ENCODE measurements at places on chromosomes 3 and 15.

DNA sequence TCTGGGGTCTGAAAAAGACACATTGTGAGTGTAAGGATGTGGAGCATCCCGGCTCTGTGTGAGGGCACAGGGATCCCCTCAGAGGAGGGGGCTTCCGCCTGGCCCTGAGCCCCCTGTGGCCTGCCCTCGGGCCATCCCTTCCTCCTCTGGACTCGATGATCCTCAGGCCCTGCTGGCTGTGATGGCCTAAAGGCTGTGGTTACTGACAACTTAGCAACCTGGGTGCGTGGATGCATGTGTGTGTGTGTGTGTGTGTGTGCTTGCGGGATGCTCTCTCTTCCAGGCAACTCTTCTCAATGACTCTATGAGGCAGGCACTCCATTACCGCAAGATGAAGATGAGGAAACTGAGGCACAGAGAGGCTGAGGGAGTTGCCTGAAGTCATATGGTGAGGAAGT lies 66.0 kb downstream of the ASB7 start:
- no peak for DNase-seq

DNA sequence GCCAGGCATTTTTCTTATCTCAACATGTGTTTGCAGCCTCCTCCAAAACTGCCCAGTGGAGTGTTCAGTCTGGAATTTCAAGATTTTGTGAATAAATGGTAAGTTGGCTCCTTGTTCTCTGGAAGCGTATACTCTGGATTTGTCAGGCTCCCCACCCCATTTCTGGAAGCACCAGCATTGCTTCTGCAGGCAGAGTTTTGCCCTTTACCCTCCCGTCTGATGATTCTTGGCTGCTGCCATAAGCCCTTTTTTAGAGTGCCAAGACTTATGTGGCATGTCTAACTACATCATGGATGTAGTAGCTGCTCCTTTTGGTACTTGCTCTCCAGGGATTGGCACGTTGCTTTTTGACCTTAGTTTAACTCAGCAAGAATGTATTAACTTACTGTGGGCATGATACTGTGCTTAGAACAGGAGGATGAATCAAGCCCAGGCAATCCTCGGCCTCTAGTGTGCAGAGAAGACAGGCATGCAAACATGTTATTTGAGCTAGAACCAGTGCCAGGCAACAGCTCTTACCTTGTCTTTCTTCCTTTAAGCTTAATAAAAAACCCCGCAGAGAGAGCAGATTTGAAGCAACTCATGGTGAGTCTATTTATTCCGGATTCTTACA lies 8.3 kb downstream of the SNAPC5 start:
- DNase-seq, result no peak

DNA sequence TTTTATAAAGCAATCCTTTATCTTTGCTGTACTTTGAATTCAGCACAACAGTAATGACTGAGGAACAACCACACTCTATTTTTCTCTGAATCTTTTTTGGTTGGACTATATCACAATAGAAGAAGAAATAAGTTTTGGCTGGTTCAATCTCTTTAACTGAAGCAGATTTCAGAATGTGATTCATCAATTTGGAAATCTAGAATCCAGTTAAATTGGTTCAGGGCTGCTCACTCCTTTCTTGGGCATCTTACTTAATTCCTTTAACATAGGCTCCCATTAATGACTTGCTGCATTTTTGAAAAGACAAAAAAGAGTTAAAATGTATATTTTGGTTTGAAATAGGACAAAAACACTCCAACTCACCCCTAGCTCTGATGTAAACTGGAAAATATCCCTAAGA lies 688.3 kb upstream of the NECTIN3 start:
- DNase-seq, result no peak

DNA sequence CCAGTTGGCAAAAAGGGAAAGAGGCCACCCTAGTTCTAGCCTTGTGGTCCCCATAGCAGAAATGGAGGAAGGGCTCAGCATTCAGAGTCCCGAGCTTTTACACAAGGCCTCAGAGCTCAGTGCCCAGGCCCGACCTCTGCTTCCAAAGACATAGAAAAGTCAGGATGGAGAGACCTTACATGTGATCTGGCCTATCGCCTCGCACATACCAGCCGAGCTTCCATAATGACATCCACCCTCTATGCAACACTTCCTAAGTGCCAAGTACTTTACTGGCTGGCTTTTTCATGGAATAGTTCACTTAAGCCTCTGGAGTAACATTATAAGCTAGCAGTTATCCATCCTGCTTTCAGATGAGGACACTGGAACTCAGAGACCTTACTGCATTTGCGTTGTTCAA lies 275.9 kb downstream of the FAM43A start:
- DNase-seq, result no peak

GRCh38 chr15:98150536-98150935 lies 190.0 kb downstream of the ARRDC4 start:
- no peak for DNase-seq

GRCh38 chr3:128707928-128708494 lies 18.0 kb upstream of the RAB7A start:
- DNase-seq, result no peak

DNA sequence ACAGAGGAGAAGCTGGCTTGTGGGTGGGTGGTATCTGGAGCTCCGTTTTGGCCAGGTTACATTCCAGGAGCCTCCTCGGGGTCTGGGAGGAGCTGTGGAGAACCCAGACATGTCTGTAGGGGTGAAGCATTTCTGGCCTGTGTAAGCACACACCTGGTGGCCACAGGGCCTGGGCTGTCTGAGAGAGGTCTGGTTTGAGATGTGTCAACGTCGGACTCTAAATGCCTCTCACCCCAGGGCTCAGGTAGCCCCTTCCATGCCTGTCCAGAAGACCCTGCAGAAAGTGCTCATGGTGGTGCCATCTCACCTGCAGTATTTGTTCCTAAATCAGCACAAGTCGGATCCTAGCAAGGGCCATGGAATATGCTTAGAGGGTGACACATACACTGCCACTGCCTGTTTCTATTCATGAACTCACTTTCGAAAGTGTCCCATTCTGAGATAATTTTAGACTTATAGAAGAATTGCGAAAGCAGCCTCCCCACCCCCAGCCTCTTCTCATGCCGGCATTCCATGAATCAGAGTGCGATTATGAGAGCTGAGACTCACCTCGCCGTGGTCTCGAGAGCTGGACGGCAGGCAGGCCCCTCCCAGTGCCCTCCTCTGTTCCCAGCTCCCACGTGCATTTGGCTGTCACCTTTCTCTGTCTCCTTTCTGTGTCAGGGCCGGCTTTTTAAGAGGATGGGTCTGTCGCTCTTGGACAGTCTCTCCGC lies 63.7 kb downstream of the KLF15 start:
- DNase-seq, result no peak

- DNase-seq, result no peak
These were observed 475 bp downstream of the ERC2 start for GRCh38 chr3:56467801-56468183.

DNA sequence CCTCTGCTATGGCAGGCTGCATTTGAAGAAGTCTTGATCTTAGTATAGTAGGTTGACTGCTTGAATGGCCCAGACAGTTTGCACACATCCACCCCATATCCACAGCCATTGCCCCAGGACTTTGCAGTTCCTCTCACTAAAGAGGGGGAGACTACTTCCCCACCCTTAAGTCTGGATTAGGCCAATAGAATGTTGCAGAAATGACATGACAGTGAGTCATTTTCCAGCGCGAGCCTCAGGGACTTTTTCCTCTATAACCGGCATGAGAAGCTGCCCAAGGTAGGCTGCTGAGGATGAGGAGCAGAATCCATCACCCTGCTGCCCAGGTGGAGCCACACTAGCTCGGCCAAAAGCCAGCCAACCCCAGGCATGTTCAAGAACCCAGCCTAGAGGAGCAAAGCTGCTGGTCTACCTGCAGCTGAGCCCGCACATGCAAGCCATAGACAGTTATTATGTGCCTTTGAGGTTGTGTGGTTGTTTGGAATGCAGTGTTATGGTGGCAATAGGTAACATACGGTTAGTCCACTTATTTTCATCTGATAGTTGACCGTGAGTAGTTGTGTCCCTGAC lies 113.9 kb downstream of the TLE3 start:
- no peak for DNase-seq

DNA sequence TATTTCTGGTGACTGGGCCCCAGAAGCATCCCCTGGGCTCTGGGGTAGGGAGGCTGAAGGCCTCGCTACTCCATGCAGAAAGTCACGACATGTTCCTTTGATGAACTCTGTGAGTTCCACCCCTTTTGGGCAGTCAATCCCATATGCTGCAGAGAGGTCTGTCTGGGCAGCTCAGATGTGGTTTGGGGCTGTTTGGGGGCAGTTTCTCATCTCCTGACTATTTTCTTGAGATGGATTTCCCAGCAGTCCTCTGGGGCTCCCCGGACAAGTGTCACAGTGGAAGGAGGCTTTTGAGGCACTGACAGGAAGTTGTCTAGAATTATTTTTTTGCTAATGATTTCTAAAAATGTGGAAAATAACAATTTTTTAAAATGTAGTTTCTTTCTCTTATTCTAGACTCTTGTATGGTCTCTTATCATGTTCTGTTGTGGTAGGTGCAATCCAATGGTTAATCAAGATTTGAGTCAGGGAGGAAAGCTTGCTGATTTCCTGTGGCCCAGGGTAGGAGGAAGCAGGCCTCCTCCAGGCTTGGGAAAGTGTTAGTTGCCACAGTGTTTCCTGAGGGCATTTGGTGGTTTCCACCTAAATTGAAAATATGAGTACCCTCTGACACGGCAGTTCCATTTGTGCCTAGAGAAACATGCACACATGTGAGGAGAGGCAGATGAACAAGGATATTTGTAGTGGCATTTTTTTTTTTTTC lies 19.9 kb upstream of the TATDN2 start:
- DNase-seq, result no peak

DNA sequence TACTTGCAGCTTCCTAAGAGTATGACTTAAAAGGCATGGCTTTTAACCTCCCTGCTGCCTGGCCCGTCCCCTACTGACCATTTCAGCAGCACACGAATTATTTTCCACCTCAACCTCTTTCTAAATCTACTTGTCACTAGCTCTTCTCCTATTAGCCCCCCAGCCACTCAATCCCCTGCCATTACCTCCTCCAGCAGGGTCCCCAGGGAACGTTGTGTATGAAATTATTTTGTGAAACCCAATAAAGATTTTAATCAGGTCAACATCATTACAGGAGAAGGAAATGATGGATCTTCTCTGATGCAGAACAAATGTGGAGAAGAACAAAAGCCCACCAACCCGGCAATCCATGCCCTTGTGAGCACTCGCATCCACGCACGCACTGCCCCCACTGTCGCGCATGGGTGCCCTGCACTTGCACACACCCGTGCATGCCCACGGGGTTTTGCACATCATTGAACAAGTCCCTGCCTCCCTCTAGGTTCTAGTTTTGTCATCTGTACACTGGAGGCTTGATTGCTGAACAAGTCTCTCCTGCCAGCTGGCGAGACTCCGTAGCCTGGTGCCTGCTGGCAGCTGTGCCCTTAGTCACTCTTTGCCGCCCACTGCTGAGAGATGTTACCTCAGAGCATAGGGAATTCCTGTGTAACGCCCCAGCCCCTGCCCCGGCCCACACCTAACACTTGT lies 51.6 kb downstream of the LINGO1 start:
- no peak for DNase-seq

- no peak for DNase-seq
These were observed 156.4 kb upstream of the PFN2 start for GRCh38 chr3:150127011-150127490.

GRCh38 chr15:68770216-68770615 lies 50.5 kb downstream of the ANP32A start:
- no peak for DNase-seq

GRCh38 chr15:79535536-79535935 lies 103.4 kb downstream of the MINAR1 start:
- no peak for DNase-seq

GRCh38 chr15:55279746-55280351 lies 9.8 kb downstream of the RAB27A start:
- DNase-seq, result no peak

- DNase-seq, result no peak
These were observed 4.5 kb upstream of the MASP1 start for GRCh38 chr3:187296058-187296457.

GRCh38 chr3:23739536-23739935 lies 66.2 kb upstream of the UBE2E1 start:
- DNase-seq, result no peak

GRCh38 chr3:49611291-49611690 lies 57.0 kb downstream of the BSN start:
- DNase-seq, result no peak

DNA sequence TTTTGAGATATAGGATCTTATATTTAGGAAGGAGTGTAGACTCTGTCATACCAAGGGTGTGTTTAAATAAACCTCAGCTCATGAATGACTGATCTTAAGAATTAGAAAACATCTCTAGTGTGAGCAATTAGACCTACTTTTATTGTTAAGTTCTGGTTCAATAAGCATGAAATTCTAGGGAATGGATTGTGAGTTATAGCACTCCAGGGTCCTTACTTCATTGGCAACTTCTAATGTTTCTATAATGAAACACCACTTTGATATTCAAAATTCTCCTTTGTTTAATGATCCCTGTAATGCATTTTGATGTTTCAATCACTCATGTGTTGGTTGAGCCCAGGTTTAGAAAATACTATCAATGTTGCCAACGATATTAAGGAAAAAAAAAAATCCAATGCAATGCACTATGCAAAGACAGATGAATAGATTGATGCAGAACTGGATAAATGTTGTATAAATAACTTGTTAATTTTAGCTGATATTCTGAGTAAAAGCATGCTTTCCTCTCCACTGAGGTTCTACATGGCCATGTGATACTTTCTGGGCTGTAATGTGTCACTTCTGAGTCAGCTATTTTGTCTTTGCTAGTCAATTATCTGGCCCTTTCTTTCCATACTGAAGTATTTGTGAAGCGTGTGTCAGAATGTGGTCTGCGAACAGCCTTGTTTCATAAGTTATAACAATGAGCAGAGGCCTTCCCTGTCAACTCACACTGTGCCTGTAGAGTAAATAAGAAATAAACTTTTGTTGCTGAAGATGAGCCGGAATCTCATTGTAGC lies 1035.9 kb downstream of the PLOD2 start:
- no peak for DNase-seq

DNA sequence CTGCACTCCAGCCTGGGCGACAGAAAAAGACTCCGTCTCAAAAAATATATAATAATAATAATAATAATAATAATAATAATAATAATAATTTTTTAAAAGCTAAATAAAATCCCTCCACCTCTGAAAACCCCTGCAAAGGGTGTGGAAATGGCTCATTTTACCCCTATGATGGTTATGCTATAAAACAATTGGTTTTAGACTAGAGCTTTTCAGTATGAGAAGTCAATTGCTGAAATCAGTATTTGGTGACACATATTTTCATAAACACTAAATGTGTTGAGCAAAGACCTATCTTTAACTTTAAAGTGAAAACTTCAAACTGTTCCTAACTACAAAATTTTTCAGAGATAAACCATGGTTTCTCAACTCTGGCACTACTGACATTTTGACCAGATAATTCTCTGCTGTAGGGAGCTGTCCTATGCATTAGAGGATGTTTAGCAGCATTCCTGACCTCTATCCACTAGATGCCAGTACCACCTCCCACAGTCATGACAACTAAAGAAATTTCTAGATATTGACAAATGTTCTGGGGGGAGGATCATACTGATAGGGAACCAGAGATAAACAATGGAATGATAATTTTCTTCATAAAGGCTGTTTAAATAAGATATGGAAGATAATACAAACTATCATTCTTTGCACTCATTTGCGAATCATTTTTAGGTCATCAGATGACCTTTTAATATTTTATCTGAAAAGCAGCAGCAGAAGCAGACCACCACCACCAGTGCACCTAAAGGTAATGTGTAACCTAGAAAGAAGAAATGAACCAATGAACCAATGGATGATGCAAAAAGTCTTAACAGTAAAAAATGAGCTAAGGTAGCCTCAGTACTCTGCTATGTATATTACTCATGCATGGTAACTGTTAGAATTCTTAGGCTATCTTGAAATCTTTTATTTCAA lies 13.8 kb downstream of the PTPN9 start:
- no peak for DNase-seq

- no peak for DNase-seq
These were observed 75.3 kb upstream of the LRRFIP2 start for GRCh38 chr3:37249717-37250116.

- no peak for DNase-seq
These were observed 118.5 kb downstream of the TLE3 start for GRCh38 chr15:69979262-69979661.
